Right renal cortex interstitium (tissue), 3 donors: ENCODE measurements at places on chromosomes 1 and 21. TPM values are rescaled to one million over a fixed set of nuclear protein-coding genes. Genes with fewer than 3 reads are reported as not detected.

The LCE2D gene
- polyA plus RNA-seq = not detected

The TSSK3 gene
- 1.3 TPM for polyA plus RNA-seq

The C2CD4D gene
- not detected for polyA plus RNA-seq

The HOOK1 gene
- 84.2 TPM for polyA plus RNA-seq

The LHX8 gene
- not detected for polyA plus RNA-seq

The ECE1 gene
- 43.8 TPM for polyA plus RNA-seq

The AMIGO1 gene
- 10.5 TPM for polyA plus RNA-seq

The CCSAP gene
- 9.1 TPM for polyA plus RNA-seq

The NR5A2 gene
- polyA plus RNA-seq = 2.2 TPM

The RGS13 gene
- polyA plus RNA-seq = not detected

The KRTAP8-1 gene
- polyA plus RNA-seq = not detected

- DNase-seq = no peak
Observed at GRCh38 chr1:200245473-200245872, 164.4 kb downstream of the ZNF281 start.

DNA sequence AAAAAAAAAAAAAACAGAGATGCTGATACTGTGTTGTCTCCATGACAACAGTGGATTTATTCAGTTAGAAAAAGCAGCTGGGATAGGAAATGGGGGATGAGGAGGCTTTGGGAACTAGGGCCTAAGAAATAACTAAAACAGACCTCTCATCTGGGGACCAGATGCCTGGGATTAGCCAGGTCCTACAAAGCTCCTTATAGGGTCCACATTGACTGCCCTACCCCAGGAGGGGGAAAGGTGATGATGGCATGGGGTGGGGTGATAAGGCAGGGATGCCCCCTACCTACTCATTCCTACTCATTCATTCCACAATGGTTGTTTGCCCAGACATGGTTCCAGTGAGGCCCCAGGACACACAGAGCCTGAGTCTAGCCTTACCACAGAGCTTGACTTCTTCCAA, 131.2 kb downstream of the PLXNA2 start:
- DNase-seq = no peak

GRCh38 chr1:204564835-204565234, 48.6 kb downstream of the MDM4 start:
- DNase-seq = no peak

GRCh38 chr1:25914074-25914995, 8.1 kb upstream of the STMN1 start:
- DNase-seq = no peak

GRCh38 chr1:197073978-197074377, 6.9 kb upstream of the F13B start:
- no peak for DNase-seq

- DNase-seq = no peak
Observed at GRCh38 chr1:205546541-205546940, 42.1 kb downstream of the CDK18 start.

GRCh38 chr21:19122356-19122755, 718.8 kb upstream of the TMPRSS15 start:
- no peak for DNase-seq

- no peak for DNase-seq
Observed at GRCh38 chr1:70737125-70737524, 310.5 kb downstream of the PTGER3 start.

- DNase-seq = no peak
Observed at GRCh38 chr1:17544776-17545350, 5.4 kb downstream of the ARHGEF10L start.

GRCh38 chr21:38922474-38923235, 116.9 kb downstream of the ETS2 start:
- DNase-seq = no peak

- no peak for DNase-seq
Observed at GRCh38 chr1:35285771-35286606, 17.5 kb downstream of the ZMYM4 start.

- no peak for DNase-seq
Observed at GRCh38 chr21:21712748-21713520, 714.7 kb downstream of the NCAM2 start.

DNA sequence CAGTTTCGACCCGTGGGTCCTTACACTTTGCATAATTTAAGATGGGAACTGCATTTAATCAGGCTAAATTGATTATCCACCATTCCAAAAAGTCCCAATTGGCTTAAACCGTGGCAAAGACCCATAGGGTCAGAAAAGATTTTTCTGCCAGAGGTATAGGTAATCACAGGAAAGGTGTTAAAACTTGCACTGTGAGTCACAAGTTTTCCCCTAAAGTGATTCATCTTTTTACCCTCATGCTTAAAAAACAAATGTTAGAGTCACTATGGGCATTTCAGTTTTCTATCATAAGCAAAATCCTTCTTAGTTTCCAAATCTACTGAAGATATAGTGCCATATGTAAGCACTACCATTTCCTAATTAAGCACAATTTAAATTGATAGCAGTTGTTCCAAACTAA, 1079.8 kb downstream of the ADGRL2 start:
- no peak for DNase-seq

- DNase-seq = no peak
Observed at GRCh38 chr21:31351960-31352359, 7.9 kb upstream of the TIAM1 start.
